ENCODE measurements at places on chromosomes 16 and 17.

GRCh38 chr16:31869511-31870201 is 4.0 kb upstream of the ZNF267 start:
- peak; percentile 79 for DNase-seq

DNA sequence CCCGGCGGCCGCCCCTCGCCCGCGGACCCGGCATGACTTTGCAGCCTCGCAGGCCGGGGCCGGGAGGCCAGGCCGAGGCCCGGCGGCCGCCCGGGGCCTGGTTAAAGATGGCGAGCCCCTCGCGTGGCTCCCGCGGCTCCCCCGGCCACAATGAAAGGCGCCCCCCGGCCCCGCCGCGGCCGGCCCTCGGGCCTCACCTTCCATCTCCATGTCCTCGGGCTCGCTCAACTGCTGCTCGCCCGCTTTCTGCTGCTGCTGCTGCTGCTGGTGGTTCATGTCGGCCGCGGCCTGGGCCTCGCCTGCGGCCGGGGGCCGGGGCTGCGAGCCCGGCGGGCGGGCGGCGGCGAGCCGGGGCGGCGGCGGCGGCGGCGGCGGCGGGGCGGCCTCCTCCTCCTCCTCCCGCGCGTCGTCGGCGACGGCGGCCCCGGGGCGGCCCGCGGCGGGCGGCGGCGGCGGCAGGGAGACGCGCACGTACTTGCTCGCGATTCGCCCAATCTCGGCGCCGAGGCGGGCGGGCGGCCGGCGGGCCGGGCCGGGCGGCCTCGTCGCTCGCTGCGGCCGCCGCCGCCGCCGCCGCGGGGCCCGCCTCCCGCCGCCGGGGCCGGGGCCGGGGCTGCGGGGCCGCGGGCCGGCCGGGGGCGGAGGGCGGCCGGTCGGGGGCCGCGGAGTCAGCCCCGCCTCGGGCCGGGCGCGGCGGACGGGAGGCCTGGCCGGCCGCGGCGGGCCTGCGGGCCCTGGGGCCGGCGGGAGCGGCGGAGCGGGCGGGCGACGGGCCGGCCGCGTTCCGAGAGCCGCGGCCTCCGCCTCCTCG is 491 bp downstream of the USP7 start:
- DNase-seq, result no peak

DNA sequence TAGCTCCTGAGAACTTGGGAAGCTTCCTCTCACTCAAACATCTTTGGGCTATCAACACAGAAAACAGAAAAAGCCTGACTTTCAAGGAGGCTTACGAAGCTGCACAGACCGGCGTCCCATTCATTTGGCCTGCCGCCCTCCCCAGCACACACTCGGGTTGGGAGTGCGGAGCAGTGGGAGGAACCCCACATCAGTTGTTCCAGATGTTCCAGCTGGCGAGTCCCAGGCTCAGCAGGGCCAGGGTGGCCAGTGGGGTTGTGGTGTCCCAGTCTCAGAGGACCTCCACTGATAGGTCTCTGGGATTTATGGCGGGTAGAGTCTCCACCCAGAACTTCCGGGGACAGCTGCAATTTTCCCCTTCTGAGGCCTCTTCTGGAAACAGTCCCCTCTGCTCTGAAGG is 43.1 kb upstream of the DLX4 start:
- no peak for DNase-seq

DNA sequence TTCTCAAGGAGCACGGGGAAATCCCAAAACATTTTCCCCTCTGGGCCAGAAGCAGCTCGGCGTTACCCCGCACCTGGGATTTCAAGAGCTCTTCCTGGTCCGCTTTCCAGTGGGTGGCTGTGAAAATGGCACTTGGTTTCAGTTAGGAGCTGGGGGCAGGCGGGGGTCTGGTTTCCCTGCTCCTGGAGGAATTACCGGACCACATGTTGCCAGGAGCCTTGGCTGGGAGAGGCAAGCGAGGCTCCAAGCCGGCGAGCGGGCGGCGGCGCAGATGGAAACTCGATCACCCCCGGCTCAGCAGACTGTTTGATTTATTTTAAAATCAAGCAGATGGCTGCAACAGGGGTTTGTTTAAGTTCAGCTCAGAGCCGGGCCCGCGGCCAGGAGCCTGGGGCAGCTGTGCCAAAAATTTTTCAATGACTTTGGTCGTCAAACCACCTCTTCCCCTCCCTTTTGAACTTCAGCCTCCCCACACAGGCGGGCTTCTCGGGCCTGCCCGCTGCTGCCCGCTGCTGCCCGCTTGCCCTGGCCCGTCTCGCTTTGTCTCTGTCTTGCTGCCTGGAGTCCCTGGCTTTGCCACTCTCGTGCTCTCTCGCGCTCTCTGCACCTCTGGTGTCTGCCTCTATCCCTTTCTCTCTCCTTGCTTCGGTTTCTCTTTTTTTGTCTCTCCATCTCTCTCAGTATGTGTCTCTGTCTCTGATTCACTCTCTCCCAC is 108.0 kb upstream of the CIBAR2 start:
- peak; percentile 92 for DNase-seq

DNA sequence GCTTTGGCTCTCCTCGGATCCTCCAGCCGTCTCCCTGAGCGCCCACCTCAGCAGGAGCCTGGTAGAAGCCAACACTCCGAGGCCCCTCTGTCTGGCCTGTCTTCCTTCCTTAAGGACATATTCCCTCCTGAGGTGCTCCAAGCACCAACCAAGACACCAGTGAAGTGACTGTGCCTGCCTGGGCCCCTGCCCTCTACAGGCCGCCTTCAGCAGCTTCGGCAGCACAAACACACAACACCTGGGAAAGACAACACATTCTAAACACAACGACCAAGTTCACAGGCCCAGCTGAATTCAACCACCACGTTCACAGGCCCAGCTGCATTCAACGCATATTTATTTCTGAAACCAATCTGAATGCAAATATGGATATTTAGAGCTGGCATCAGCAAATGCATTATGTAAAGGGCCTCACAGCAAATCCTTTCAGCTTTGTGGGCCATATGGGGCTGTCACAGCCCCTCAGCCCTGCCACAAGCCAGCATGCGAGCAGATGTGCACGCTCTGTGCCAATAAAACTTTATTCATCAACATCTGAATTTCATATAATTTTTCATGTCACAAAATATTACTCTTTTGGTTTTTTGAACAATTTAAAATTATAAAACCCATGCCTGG is 12.2 kb downstream of the GALNS start:
- no peak for DNase-seq

DNA sequence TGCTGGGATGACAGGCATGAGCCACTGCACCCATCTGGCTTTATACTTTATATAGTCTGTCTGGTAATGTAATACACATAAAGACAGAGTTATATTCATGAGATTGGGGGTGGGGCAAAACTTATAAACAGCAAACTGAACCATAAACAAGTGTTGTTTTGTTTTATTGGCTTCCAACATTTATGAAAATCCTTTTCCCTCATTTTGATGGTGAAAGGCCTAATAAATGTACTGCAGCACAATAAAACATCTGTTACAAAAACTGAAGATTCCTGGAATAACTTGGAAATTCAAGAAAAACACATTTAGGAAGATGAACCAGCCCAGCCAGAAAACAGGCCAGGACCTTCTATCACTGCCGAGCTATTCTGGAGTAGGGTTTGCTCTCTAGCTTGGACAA is 16.1 kb downstream of the NPRL3 start:
- DNase-seq, result no peak
